A549 treated with CORT108297 at 1 μM for 4 hours (cell line): ENCODE measurements at places on chromosomes 5 and 9. TPM values are rescaled to one million over a fixed set of nuclear protein-coding genes. Genes with fewer than 3 reads are reported as not detected.

Gene NSMF
- 30.7 to 47.3 TPM (median 43.7 TPM) in 5 replicates for total RNA-seq

Gene FEM1C
- total RNA-seq = 5.4 to 7.0 TPM (median 5.8 TPM) in 5 replicates

Gene CDKN2B-AS1
- not detected in 5 replicates for total RNA-seq

Gene TAF11L10
- not detected in 5 replicates for total RNA-seq

Gene TRIP13
- total RNA-seq = 65.1 to 72.8 TPM (median 70.4 TPM) in 5 replicates

Gene IFNA13
- total RNA-seq = not detected in 5 replicates

Gene C9
- not detected in 5 replicates for total RNA-seq

Gene SPATA31A3
- total RNA-seq = not detected in 5 replicates

Gene PCDHGA8
- 0.02 to 0.08 TPM (median 0.03 TPM) in 5 replicates for total RNA-seq

Gene CORO2A
- total RNA-seq = 0.54 to 0.82 TPM (median 0.75 TPM) in 5 replicates

Gene ESM1
- 0.06 TPM in 1 of 5 replicates, not detected in the others for total RNA-seq

Gene IFNE
- total RNA-seq = 1.3 to 2.1 TPM (median 1.7 TPM) in 5 replicates

Gene PPP2CA
- 249 to 282 TPM (median 272 TPM) in 5 replicates for total RNA-seq

Gene KLHL3
- total RNA-seq = 0.12 to 0.34 TPM (median 0.15 TPM) in 5 replicates

Gene KCNN2
- total RNA-seq = 0.06 to 0.20 TPM (median 0.12 TPM) in 5 replicates

Gene IL5
- not detected in 5 replicates for total RNA-seq

Gene DEPDC1B
- total RNA-seq = 15.0 to 18.8 TPM (median 16.4 TPM) in 5 replicates

Gene CCDC171
- 0.30 to 0.51 TPM (median 0.35 TPM) in 5 replicates for total RNA-seq

Gene PAEP
- 0.14 to 0.28 TPM (median 0.21 TPM) in 5 replicates for total RNA-seq

Gene ZBTB43
- total RNA-seq = 4.9 to 10.8 TPM (median 9.2 TPM) in 5 replicates

Gene GPR151
- total RNA-seq = not detected in 5 replicates

Gene RNF183
- total RNA-seq = 0.15 TPM in 1 of 5 replicates, not detected in the others

Gene TTC23L
- total RNA-seq = 0.13 to 0.70 TPM (median 0.23 TPM) in 3 of 5 replicates, not detected in the others

Gene PCDHB15
- 0.02 to 0.07 TPM (median 0.06 TPM) in 3 of 5 replicates, not detected in the others for total RNA-seq

Gene FAM170A
- not detected in 5 replicates for total RNA-seq

Gene OLFML2A
- 16.2 to 24.8 TPM (median 20.4 TPM) in 5 replicates for total RNA-seq

Gene GAPT
- not detected in 5 replicates for total RNA-seq

Gene ERBIN
- total RNA-seq = 19.6 to 38.4 TPM (median 22.6 TPM) in 5 replicates

Gene PALM2AKAP2
- 0.06 to 0.68 TPM (median 0.25 TPM) in 5 replicates for total RNA-seq

Gene IRX2
- 1.1 to 1.8 TPM (median 1.6 TPM) in 5 replicates for total RNA-seq

Gene NR2F1-AS1
- total RNA-seq = 3.8 to 4.6 TPM (median 4.0 TPM) in 5 replicates

Gene PKD2L2
- total RNA-seq = not detected in 5 replicates

Gene GARNL3
- 2.2 to 2.8 TPM (median 2.4 TPM) in 5 replicates for total RNA-seq

Gene TPM2
- 623 to 688 TPM (median 654 TPM) in 5 replicates for total RNA-seq

Gene PTGER4
- total RNA-seq = 1.4 to 1.5 TPM (median 1.5 TPM) in 5 replicates

Gene KIF4B
- 0.02 to 0.05 TPM (median 0.03 TPM) in 3 of 5 replicates, not detected in the others for total RNA-seq

Gene PCDHGA3
- 0.04 to 0.07 TPM in 2 of 5 replicates, not detected in the others for total RNA-seq

Gene ENHO
- total RNA-seq = 0.82 to 2.8 TPM (median 2.4 TPM) in 5 replicates

Gene LHFPL2
- 46.8 to 64.0 TPM (median 57.3 TPM) in 5 replicates for total RNA-seq

Gene SLC45A2
- 0.05 TPM in 1 of 5 replicates, not detected in the others for total RNA-seq

Gene PRPF4
- 55.1 to 61.9 TPM (median 55.6 TPM) in 5 replicates for total RNA-seq

Gene LPAR1
- 15.1 to 19.5 TPM (median 17.4 TPM) in 5 replicates for total RNA-seq

Gene LVRN
- 0.06 to 0.29 TPM (median 0.19 TPM) in 4 of 5 replicates, not detected in the other for total RNA-seq

Gene AQP3
- 10.9 to 19.7 TPM (median 17.3 TPM) in 5 replicates for total RNA-seq

Gene GAS1
- 0.05 to 0.15 TPM (median 0.11 TPM) in 5 replicates for total RNA-seq

Gene PLPP1
- total RNA-seq = 30.0 to 41.2 TPM (median 36.8 TPM) in 5 replicates

Gene NEUROG1
- total RNA-seq = not detected in 5 replicates
